ENCODE measurements at places on chromosomes 2 and 18.

DNA sequence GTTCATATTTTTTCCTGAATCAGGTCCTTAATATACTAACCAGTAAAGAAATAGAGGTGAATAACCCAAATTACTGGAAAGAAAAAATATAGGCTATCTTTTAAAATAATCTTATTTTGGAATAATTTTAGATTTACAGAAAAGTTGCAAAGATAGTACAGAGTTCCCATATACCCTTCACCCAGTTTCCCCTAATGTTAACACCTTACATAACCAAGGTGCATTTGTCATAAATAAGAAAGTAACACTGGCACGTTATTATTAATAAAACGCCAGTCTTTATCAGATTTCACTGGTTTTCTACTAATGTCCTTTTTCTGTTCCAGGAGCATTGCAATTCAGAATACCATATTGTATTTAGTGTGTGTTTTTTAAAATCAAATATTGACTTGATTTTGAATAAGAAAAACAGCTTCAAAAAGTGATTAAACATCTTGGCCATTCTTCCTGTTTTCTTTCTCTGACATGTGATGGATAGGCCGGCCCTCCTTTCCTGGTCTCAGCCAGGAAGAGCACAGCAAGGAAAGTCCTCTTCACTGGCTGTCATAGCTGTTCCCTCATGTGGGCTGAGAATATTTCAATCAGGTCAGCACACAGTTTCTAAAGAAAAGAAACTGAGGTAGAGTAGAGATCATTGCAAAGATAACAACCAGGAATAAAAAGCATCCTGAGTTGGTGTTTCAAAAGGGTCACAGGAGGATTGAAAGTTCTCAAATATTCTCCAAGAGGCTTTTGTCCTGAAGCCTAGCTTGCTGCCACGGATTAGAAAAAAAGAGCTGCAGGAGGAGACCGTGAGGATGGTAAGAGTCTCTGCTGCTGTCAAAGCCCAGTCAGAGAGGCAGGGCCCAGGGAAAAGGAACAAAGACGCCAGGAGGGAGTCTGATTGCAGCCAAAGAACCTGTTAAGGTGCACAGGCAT lies 79.3 kb upstream of the ARL5A start:
- no peak for DNase-seq

DNA sequence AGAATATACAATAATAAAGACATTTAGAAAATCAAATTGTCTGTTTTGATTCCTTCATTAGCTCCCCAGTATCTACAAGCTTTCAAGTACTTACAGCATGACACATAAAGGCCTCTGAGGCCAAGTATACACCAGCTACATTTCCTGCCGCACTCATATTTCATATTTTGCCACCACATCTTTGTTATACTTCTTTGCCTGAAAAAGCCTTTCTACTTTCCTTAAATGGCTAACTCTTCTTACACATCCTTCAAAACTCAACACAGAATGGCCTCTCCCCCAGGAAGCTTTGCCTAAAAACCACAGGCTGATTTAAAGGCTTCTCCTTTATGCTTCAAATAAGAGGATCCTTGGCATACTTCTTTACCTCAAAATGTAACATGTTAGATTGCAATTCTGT lies 4.5 kb downstream of the STK17B start:
- DNase-seq = no peak

GRCh38 chr2:29066997-29067605 lies 7.2 kb downstream of the PCARE start:
- DNase-seq = no peak

GRCh38 chr2:189424961-189425360 lies 16.3 kb upstream of the WDR75 start:
- DNase-seq = no peak

- DNase-seq = no peak
These were observed 7.9 kb downstream of the PKP4 start for GRCh38 chr2:158464426-158465281.

- no peak for DNase-seq
These were observed 36.0 kb upstream of the YPEL5 start for GRCh38 chr2:30110773-30111172.

DNA sequence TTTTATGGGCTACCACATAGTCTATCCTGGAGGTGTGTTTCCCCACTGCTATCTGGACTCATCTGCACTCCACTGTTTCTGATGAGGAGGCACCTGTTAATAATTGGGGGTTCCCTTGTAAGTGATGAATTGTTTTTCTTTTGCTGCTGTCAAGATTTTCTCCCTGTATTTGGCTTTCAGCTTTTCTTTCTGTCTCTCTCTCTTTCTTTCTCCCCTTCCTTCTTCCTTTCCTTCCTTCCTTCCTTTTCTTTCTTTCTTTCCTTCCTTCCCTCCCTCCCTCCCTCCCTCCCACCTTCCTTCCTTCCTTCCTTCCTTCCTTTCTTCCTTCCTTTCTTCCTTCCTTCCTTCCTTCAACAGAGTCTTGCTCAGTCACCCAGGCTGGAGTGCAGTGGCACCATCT lies 9.2 kb downstream of the GNLY start:
- DNase-seq = no peak

Data from NCI-H524 (cell line).